CD4-positive, alpha-beta T cell (primary cell): ENCODE measurements at places on chromosomes 13 and 19.

DNA sequence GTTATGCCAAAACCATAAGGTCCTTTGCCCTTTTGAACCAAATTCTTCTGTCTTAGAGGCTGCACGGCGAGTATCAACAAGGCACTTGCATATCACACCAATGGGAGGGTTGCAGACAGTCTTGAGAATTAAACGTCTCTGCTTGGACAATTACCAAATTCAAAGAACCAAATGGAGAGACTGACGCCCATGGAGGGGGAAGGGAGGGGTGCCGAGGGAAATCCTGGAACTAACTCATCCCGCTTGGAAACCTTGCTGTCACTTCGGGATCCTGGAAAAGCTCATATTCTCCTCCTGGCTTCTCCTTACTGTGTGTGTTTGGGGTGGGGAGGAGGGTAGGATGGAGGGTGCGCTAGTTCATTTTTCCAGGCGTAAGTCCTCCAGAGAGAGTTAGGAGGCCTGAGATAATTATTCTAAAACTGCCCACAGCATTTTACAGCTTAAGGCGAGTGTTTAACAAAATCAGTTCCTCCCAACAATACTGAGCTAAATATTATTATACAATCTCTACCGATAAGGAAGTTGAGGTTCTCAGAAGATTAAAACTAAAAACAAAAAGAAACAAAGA is 425.1 kb downstream of the TSHZ3 start:
- DNase-seq: no peak

DNA sequence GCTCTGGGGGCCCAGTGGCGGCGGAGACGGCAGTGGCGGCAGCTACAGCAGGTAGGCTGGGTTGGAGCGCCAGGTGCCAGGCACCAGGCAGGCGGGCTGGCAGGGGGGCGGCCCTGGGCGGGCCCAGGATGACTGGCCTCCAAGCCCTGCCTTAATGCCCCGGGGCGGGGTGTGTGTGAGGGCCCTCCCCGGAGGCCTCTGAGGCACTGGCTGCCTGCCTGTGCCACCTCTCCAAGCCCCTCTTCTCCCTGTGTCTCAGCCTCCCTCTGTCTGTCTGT is at the start of gene KLK11:
Gene KLK11 (minus strand): TSS at position 63 of the 278 bp plus-strand sequence. CDS start 985 bp downstream, outside the sequence.
- DNase-seq: no peak

- DNase-seq: no peak
Measured at GRCh38 chr13:31172001-31172400, 10.3 kb upstream of the HSPH1 start.

DNA sequence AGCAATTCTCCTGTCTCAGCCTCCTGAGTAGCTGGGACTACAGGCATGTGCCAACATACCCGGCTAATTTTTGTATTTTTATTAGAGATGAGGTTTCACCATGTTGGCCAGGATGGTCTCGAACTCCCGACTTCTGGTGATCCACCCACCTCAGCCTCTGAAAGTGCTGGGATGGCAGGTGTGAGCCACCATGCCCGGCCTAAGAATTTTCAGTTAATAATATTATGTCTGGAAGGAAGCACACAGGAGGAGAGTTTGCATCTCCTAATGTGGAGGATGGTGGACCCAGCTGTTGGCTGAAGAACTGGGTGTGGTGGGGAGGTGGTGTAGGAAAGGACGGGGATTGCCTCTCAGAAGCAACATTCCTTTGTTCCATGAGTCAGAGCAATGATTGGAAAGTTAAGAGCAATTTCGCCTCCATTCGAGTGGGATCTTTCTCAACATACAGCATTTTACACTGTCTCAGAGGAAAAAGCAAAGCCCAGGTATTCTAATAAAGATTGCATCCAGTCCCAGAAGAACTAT is 11.9 kb downstream of the PDCD2L start:
- no peak for DNase-seq

- DNase-seq: no peak
Measured at GRCh38 chr13:39692660-39693438, 37.4 kb downstream of the COG6 start.

GRCh38 chr19:17021793-17022590 is 4.6 kb downstream of the CPAMD8 start:
- no peak for DNase-seq

- DNase-seq: no peak
Measured at GRCh38 chr13:32087955-32088747, 56.6 kb downstream of the FRY start.
